ENCODE measurements at places on chromosomes 16 and 17.

GRCh38 chr16:78571898-78572358 lies 472.5 kb downstream of the WWOX start:
- DNase-seq, result no peak

DNA sequence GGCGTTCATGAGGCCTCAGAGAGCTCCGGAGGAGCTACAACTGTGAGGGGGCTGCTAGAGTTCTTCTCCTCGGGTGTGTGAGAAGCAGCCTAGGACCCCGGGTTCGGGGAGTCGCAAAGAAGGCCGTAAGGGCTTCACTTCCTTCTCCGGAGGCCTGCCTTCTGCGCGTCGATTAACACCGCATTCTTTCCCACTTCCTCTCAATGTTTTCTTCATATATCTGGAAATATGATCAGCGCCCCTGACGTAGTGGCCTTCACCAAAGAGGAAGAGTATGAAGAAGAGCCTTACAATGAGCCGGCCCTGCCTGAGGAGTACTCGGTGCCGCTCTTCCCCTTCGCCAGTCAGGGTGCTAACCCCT lies 449 bp downstream of the SMCR8 start:
- DNase-seq, result no peak

GRCh38 chr17:17531156-17531555 lies 35.0 kb upstream of the RASD1 start:
- no peak for DNase-seq

- no peak for DNase-seq
Observed at GRCh38 chr16:71319999-71320398, 30.8 kb upstream of the CMTR2 start.

DNA sequence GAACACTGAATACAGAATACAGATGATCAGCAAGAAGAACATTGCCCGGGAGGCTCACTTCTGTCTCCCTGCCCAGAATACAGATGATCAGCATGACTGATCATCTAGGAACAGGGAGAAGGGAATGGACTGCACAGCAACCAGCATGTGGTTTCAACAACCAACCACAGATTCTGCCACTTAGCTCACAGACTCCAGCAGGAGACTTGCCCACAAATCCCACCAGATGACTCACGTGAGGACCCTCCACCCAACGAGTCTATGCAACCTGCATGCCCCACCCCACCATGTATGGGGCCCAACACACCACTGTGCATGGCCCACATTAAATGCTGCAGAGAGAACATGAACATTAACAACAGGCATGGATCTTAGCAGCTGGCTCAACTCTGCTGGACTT lies 36.1 kb upstream of the ALOX12 start:
- no peak for DNase-seq

DNA sequence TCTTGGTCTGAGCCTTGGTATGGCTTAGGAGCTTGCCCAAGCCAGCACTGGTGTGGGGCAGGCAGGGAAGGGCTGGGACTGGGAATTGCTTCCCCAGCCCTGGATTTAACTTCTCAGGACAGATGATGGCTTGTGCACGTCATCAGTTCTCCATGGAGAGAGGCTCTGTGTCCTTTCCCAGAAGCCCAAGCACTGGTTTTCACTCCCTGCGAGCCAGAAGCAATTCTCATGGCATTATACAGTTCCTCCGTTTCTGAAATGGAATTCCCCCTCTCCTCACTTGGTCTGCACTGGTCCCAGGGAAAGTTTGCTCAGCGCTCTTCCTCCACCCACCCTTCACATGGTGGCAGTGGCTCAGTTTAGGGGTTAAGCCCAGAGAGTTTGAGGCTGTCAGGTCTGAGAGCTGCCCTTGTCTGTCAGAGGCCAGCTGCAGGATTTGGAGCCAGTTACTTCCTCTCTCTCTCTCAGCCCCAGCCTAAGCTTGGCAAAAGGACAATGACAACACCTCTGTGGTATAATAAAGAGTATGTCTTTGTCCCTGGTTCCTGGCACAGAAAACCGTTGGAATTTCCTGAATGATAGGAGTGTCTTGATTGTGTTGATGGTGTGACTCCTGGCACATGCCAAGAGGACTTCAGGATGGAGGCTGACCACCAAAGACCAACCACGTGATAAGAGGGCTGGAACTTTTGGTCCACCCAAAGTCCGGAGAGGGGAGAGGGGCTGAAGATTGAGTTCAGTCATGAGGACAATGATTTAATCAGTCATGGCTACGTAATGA lies 219.6 kb upstream of the TNRC6C start:
- DNase-seq, result peak; percentile 23

GRCh38 chr17:44071198-44071520 lies 624 bp downstream of the G6PC3 start:
- DNase-seq, result no peak

GRCh38 chr16:46720619-46721018 lies 27.5 kb downstream of the MYLK3 start:
- DNase-seq, result no peak

- peak; percentile 22 for DNase-seq
Observed at GRCh38 chr17:38908676-38909181, 16.7 kb upstream of the LASP1NB start.

GRCh38 chr17:20073055-20073979 lies 64.2 kb downstream of the SPECC1 start:
- DNase-seq, result peak; percentile 38

DNA sequence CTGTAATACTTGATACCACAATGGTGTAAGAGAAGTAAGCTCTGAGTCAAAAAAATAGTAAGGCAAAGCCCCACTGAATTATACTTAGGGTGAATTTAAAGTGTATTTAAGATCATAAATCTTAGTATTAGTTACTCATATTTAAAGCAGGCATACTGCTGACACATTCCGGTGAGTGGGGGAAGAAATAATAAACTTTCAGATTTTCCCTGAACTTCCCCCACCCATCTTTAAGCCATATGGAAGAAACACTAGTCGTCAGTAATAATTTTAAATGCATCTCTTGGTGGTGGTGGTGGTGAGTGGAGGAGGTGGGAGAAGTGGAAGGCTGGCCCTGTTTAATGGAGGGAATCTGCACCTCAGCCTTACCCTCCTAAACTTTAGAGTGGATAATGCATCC lies 20.5 kb downstream of the MPHOSPH6 start:
- DNase-seq, result no peak

DNA sequence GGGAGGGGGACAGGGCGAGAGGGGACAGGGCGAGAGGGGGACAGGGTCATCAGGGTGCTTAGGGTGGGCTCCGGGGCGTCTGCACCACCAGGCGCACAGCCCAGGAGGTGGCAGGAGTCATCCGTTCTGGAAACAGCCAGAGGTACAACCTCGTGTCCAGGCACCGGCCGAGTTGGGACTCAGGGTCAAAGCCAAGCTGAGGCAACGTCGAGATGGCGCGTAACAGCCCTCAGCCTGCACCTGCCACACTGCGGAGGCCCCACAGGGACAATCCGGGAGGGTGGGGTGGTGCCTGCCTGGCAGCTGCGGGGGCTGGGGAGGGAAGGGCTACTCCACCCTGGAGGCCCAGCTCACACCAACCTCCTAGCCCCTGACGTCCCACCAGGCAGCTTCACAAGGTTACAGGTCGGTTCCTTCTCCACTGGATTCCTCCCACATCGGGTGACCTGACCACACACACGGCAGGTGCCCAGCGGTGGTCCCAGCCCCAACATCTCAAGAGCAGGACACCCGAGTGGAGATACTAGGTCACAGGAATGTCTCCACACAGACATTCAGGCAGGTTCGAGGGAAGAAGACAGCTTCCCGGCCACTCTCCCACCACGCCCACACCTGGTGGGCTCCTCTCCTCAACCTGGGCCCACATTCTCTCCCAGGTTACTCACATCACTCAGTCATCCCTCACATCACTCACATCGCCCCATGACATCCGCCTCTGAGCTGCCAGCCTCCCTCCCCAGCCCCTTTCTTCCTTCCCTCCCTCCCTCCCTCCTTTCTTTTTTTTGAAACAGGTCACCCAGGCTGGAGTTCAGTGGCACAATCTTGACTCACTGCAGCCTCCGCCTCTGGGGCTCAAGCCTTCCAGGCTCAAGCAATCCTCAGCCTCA lies 47.3 kb downstream of the RPH3AL start:
- peak; percentile 65 for DNase-seq

DNA sequence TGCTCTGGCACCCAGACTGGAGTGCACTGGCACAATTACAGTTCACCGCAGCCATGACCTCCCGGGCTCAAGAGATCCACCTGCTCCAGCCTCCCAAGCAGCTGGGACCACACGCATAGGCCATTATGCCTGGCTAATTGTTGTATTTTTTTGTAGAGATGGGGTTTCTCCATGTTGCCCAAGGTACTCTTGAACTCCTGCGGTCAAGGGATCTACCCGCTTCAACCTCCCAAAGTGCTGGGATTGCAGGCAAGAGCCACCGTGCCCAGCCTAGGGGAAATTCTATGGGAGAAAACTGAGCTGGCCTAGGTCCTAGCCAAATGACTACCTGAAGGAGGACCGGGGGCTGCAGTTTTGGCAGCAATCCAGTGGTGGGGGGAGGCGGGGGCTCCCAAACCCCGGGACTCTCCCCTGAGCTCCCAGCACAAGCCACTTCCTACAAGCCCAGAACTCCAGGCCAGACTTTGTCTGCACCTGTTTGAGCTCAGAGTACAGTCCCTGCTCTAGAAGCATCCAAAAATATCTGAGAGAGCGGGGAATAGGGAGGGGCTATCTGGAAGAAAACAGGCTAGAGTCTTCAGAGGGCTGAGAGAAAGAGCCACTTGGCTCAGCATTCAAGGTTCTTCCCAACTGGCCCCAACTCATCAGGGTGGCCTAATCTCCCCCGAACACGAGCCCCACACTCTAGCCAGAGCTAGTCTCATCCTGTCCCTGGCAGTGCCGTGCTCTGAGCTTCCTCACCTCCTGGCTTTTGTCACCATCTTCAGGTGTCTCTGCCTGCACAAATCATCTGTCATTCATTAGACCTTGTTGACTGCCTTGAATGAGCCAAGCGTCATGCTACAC lies 9.1 kb downstream of the SRL start:
- DNase-seq, result no peak

DNA sequence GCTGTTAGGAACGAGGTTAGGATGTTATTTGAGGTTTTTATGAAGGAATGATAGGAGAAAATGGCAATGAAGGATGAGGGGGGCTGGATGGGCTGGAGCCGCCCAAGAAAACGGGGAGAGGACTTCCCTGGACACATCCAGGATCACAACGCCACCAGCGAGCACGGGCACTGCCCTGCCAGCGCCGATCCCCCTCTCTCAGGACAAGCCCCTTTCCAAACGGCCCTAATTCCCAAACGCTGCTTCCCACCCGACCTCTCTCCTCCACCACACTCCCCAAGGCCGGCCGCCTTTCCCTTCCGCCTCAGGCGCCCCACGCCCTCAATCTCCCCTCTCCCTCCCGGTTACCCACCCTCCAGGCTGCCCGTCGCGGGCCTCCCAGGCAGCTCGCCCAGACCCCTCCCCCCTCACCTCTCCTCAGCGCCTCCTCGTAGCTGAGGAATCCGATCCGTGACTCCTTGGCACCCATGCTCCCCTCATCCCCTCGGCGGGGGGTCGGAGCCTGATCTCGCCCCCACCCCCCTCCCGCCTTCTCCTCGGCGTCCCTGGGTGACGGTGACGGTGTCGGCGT lies 377 bp downstream of the USP32 start:
- no peak for DNase-seq

- no peak for DNase-seq
Observed at GRCh38 chr16:72443809-72444208, 271.9 kb upstream of the PMFBP1 start.

- DNase-seq, result no peak
Observed at GRCh38 chr17:48594538-48595277, 1.1 kb upstream of the HOXB5 start.

GRCh38 chr16:72848028-72848400 lies 199.9 kb downstream of the ZFHX3 start:
- DNase-seq, result no peak

GRCh38 chr16:15701975-15702970 lies 52.2 kb downstream of the NDE1 start:
- DNase-seq, result no peak

DNA sequence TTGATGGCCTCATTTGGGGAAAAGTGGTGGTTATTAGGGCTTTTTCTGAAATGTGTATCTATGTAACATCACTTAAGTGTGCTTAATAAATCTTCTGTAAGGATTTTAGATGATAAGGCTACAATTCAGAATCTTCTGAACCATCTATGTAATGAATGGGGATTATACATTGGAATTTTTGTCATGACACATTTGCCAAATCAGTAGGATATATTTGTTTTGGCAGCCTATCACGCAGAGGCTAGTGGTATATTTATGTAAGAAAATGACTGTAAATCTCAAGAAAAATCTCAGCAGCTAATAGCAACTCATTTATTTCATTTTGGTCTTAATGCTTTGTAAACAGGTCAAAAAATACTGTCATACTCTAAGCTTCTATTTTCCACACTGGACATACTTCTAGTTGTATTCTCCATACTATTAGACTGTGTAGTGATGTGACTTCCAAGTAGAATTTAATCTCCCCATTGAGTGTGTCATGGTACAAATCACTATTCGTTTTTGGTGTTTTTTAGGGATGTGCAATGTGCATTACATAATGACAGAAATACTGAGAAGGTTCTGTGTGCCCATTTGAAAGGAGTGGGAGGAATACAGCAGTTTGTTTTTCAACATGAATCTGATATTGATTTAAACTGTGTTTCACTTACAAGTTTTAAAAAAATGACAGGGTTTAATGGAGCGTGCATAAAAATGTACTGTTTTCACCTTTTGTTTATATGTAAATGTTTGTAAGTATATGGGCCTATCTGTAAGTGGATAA lies 29.2 kb downstream of the CLUH start:
- no peak for DNase-seq

- no peak for DNase-seq
Observed at GRCh38 chr16:64159976-64160375, 961.9 kb downstream of the CDH11 start.

- no peak for DNase-seq
Observed at GRCh38 chr17:9443811-9444210, 131.8 kb downstream of the STX8 start.

- DNase-seq, result peak; percentile 73
Observed at GRCh38 chr17:18377437-18378204, at the start of gene EVPLL. Gene EVPLL (plus strand): TSS chr17:18377778. CDS start chr17:18380938, 3,160 bp downstream.

DNA sequence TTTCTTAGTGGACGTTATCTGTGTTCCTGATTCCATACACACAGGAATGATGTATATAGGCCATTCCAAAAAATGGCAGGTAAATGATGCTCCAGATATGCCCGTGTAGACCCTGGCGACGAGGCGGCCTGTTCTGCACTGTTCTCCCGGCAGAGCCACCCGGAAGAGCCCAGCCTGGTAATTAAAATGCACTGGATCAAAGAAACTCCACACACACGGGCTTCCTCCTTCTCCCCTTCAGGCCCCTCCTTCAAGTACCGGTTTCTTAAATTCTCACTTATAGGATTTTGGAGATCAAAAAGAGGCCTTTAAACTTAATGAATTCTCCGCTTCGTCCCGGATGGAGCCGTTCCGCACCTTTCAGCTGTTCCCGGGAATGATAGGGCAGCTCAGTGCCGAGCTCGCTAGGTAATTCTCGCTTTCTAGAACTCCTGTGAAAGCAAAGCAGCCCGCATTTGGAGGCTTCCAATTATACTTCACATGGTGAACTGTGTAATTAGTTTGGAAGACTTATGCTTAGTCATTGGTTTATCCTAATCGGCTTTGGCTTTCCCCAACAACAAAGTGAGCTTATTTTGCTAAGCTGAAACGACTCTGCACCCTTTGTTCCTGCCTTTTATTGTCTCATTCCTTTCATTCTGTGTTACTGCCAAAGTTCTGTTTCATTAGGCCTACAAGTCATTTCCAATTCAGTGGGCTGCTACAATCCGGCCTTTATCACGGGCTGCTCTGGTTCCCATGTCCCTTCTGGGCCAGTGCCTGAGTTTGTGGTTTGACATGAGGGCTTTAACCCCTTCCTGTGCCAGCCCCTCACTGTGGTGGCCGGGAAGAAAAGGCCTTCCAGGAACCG lies 150.0 kb downstream of the MSI2 start:
- no peak for DNase-seq

GRCh38 chr17:81500047-81500446 lies 12.6 kb downstream of the ACTG1 start:
- no peak for DNase-seq

Measured in left colon (tissue), 2 donors.